ENCODE measurements at places on chromosomes 1 and 21.

- no peak for DNase-seq
Measured at GRCh38 chr21:40020651-40021050, 153.4 kb downstream of the PCP4 start.

GRCh38 chr1:205270764-205271163 lies 43.0 kb downstream of the TMCC2 start:
- DNase-seq = no peak

- no peak for DNase-seq
Measured at GRCh38 chr1:32219022-32219421, 3.1 kb downstream of the TMEM234 start.

DNA sequence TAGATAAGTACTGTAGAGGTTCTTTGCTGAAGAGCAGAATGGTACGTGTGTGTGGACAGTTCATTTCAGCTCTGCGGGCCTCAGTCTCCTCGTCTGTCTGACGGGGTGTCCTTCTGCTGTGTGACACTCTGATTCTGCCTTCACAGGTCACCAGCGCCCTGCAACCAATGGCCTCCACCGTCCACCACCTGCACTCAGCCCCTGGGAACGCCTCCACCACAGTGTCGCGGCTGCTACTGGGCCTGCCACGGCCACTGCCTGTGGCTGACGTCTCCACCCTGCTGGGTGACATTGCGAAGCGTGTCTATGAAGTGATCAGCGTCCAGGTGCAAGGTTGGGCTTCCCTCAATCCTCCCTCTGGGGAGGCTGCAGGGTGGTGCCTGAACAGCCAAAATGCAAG lies 17.0 kb downstream of the UMODL1 start:
- DNase-seq = no peak

DNA sequence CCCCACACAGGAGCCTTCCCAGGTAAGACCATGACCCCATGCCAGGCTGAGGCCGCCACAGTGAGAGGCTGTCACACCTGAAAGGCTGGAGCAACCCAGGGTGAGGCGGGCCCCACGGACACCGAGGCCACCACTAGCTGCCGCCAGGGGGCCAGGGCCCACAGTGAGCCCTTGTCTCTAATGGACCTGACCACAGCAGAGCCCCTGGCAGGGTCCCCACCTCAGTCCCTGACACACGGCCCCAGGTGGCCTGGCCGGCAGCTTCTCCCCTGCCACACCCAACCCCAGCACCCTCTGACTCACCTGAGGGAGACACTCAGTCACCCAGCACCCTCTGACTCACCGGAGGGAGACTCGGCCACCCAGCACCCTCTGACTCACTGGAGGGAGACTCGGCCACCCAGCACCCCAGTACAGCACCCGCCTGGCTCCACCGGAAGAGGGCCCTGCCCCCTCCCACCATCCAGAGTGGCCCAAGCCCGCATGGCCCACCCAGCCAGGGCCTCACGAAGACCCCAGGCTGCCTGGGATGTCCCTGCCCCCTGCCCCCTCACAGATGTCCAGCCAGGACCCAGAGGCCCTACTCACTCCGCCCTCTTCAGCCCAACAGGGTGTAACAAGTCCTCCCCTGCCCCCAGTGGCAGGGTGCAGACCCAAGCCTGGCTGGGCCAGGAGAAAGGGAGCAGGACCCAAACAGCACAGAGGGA lies 4.4 kb downstream of the DVL1 start:
- DNase-seq = no peak

GRCh38 chr1:68703921-68704354 lies 207.1 kb upstream of the DEPDC1 start:
- no peak for DNase-seq

GRCh38 chr1:10189659-10190058 lies 20.7 kb upstream of the KIF1B start:
- no peak for DNase-seq

GRCh38 chr1:10380594-10381275 lies 18.1 kb upstream of the PGD start:
- DNase-seq = no peak

- no peak for DNase-seq
Measured at GRCh38 chr1:192489047-192489446, 86.5 kb upstream of the RGS1 start.

GRCh38 chr21:31334648-31335121 lies 9.4 kb downstream of the TIAM1 start:
- DNase-seq = no peak

GRCh38 chr21:31198575-31198974 lies 145.5 kb downstream of the TIAM1 start:
- DNase-seq = no peak

GRCh38 chr1:213572912-213573647 lies 414.7 kb upstream of the PROX1 start:
- no peak for DNase-seq

GRCh38 chr1:21668232-21668950 lies 766 bp downstream of the RAP1GAP start:
- no peak for DNase-seq

GRCh38 chr1:205518661-205519540 lies 14.4 kb downstream of the CDK18 start:
- DNase-seq = no peak

GRCh38 chr1:71908871-71909390 lies 373.4 kb downstream of the NEGR1 start:
- DNase-seq = no peak

DNA sequence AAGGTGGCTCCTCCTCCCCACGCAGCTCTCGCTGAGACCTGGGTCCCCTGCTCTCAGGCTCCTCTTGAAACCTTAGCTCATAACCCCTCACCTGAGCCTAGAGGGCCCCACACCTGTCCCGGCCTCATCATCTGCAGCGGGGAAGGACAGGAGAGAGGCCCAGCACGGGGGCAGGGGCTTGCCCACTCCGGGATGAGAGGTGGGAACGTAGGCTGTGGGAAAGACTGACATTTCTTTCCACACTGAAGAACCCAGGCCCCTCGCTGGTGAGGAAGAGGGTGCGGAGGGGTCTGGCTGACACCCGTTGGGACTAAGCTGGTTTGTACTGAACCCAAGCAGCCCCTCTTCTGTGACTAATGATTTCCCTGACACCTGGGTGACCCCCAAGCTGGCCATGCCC lies 14.0 kb upstream of the NES start:
- DNase-seq = no peak

- DNase-seq = no peak
Measured at GRCh38 chr1:241819340-241819866, 28.6 kb upstream of the EXO1 start.

- peak; percentile 27 for DNase-seq
Measured at GRCh38 chr1:32335790-32336590, at the start of gene MARCKSL1. Gene MARCKSL1, minus strand, starts transcription at chr1:32336233. Its CDS starts 200 bp downstream, at chr1:32336033.

- DNase-seq = no peak
Measured at GRCh38 chr1:31483012-31483946, 70.3 kb downstream of the SERINC2 start.

- no peak for DNase-seq
Measured at GRCh38 chr21:42201615-42202161, 17.3 kb upstream of the ABCG1 start.

DNA sequence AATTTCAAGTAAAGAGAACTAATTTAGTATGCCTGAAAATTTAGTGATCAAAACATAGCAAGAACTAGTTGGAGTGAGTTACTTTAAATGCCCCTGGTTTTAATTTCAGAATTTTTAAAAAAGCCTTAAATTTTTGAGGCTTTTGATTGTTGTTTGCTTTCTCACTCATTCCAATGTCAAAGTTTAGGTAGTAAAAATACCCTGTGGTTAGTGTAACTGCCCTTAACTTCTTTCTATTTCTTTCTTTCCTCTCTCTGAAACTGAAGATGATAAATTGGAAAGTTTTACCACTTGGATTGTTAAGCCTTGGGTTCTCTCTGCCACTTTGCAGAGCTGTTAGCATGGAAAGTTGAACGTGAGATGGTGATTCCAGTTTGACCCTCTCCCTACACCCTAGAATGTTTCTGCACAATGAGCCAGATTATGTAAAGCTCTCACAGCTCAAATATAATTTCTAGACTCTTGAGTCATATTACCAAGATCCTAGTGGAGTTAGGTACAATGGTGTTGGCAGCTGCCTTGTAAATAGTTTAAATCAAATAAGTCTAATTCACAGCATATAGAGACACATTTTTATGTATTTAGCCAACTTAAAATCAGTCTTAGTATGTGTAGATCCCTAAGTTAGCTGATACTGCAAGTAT lies 192.4 kb upstream of the SGIP1 start:
- DNase-seq = no peak

DNA sequence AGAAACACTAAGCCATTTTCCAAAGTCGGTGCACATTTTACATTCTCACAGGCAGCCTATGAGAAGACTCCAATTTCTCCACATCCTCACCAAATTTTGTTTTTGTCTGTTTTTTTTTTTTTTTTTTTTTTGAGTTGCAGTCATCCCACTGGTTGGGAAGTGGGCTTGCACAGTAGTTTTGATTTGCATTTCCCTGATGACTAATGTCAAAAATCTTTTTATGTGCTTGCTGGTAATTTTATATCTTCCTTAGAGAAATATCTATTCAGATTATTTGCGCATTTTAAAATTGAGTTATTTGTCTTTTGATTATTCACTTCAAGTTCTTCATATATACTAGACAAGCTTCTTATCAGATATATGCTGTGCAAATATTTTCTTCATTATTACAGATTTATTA lies 141.5 kb downstream of the USH2A start:
- no peak for DNase-seq

- DNase-seq = no peak
Measured at GRCh38 chr1:201430776-201431175, 9.2 kb upstream of the TNNI1 start.

- no peak for DNase-seq
Measured at GRCh38 chr1:20485527-20486456, at the start of gene CAMK2N1. Gene CAMK2N1, minus strand, starts transcription at chr1:20486210. Its CDS starts 831 bp downstream, at chr1:20485379.

DNA sequence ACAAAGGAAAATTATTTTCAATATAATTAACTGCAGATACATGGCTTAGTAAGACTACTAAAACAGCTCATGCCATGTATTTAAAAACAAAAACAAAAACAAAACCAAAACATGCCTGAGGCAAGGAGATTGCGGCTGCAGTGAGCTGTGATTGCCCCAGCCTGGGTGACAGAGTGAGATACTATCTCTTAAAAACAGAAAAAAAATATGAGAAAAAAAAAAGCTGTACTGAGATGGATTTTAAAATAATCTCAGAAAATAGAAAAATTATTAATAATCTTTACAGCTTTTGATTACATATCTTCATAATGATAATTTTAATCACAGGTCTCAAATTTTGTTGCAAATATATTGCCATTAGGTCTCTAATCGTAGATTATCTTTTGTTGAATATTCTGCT lies 24.0 kb upstream of the LIN9 start:
- no peak for DNase-seq

DNA sequence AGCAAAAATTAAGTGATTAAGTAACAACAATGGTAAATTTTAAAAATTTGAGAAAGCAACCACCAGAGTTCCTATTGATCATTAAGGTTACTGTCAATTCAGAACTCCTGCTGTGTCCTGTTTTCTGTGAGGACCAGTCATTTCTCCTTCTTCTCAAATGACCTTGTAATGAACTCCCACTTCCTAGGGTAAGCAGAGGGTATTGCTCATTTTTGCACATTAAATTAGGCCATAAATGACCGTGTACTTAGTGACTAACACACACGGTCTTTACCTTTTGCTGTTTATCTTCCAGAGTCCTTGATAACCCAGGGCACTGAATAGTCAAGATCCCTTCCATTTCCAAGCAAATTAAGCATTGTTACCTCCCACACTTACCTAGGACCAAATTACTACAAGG lies 227.5 kb upstream of the LYPLAL1 start:
- DNase-seq = no peak

GRCh38 chr1:9821710-9822109 lies 2.1 kb downstream of the CLSTN1 start:
- no peak for DNase-seq

DNA sequence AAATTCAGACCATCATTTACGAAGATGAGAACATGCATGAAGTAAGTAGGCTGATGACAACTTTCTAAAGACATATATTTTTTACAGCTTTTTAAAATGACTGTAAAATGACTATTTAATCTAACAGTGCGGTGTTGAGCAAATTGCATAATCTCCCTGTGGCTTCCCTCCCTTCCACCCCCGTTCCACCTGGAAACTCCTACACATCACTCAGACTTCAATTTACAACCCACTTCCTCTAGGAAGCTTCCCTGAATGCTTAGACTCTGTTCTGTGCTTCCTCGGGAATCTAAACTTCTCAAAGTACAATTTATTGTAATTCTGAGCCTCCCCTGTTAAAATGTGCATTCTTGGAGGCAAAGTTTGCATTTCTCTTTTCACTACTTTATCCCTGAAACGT lies 354.9 kb downstream of the DPYD start:
- no peak for DNase-seq

- no peak for DNase-seq
Measured at GRCh38 chr1:201602413-201603265, 63.7 kb downstream of the NAV1 start.

DNA sequence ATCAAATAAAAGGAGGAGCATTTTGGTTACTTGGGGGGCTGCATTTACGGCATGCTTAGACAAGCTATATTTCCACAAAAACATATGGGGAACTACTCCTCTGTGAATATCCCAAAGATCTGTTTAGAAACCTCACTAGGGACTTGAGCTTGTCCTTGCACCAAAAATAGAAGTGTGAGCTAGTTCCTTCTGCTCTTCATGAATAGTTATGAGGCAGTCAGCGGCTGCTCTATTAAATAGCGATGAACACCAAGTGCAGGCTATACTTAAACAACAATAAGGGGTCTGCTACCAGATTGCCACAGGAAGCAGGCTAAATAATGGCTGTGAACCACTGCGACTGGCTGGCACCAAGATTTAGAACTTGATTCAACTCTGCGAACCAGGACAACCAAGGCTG lies 190.1 kb downstream of the PCP4 start:
- DNase-seq = no peak

- DNase-seq = no peak
Measured at GRCh38 chr1:183473217-183473536, 878 bp downstream of the SMG7 start.

DNA sequence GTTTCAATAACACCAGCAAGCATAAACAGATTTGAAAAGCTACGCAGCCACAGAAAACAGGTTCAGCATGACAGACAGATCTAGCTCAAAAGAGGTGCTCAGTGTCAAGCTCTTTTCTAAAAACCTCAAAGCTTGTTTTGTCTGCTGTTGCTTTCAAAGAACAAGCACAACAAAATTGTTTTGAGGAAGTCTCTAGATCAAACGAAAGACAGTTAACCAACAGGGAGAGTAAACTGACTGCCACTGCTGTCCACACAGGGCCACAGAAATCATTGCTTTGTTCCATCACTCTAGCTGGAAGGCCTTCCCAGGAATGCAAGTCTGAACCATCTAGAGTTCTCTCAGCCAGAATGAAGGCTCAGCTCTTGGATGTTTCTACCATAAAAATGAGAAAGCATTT lies 12.8 kb downstream of the APP start:
- no peak for DNase-seq

DNA sequence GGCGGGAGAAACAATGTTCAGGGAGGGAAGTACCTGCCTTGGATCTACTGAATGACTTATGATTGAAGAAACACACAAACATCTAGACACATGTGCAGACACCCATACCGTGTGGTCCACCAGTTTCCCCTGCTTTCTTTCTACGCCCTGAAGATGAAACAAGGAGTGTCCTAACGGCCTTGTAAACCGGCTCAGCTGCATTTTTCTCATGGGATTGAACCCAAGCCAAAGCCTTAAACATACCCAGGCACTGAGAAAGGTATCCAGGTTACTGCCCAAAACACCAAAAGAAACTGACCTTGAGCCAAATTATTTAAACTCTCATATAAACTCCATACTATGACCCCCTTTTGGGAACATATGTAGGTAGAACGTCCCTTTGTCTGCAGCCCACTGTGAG lies 630.0 kb upstream of the RGS18 start:
- DNase-seq = no peak
